ENCODE measurements at places on chromosomes 4 and X.

- DNase-seq = no peak
Measured at GRCh38 chrX:146173742-146174141, 356.1 kb downstream of the SLITRK2 start.

DNA sequence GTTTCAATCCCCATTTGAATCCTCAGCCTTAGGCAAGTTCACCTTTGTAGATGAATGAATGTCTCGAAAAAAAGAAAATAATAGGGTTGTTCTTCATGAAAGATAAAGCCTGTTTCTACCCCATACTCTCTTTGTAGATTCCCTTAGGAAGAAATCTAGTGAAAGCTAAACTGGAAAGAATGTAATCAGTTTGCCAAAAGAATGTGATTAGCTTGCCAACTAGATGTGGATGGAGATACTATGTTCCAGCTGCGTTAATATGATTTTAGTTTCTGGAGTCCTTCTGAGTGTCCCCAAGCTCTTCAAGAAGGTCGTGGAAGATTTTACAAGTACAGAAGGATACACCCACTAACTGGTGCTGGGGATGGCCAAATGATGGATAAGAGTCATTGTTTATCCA lies 162.3 kb upstream of the EDNRA start:
- DNase-seq = no peak

- DNase-seq = no peak
Measured at GRCh38 chr4:40206426-40206825, 9.6 kb downstream of the RHOH start.

GRCh38 chrX:6244666-6245065 lies 16.0 kb upstream of the NLGN4X start:
- no peak for DNase-seq

GRCh38 chrX:40174001-40174853 lies 76.5 kb upstream of the BCOR start:
- no peak for DNase-seq

- no peak for DNase-seq
Measured at GRCh38 chr4:88240297-88240714, 44.1 kb downstream of the PPM1K start.

DNA sequence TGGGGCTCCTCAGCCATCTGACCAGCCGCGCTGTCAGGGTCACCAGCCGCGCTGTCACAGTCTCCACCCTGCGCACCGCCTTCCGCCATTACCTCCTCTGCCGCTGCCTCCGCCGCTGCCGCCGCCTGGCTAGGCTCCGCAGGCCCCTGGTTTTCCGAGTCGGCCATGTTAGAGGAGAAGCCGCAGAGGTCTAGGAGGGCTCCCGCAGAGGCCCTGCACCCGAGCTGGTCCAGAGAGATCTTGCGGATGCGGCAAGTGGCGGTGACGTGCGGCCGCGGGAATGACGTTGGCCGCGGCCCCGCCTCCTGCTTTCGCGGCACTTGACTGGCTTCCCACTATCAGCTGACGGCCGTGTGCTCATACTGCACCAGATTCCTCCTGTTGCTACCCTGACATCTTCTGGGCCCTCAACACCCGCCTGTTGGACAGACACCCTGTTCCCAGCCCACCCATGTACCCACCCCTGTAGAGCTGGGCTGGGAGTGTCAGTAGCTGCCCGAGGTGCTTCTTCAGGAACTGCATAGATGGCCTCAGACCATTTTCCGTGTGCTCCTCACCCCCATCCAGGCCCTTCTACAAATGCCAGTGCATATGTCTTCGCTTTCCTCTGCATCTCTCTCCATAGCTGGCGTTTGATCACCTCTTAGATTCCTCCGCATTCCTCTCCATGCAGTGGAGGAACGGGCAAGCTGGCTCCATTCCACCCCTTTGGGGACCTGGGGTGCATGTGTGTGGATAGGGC lies at the start of gene NAP1L5:
TSS of gene NAP1L5 (minus strand) at position 242 of the 742 bp plus-strand sequence. CDS start at position 167, 75 bp downstream.
- peak; percentile 39 for DNase-seq

DNA sequence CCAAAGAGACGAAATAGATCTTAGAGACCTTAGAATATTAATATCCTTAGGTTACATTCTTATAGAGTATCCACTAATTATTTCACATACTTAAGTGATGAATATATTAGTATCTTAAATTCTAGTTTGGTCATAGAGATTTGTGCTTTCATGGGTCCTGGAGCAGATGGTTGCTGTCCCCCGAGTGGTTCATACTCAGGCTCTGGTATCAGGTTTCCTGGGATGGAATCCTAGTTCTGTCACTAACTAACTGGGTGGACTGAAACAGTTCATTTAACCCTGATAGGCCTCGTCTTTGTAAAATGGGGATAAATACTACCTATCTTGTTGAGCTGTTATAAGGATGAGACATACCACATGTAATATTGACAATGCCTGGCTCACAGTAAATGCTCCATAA lies 264.6 kb downstream of the TENM3 start:
- DNase-seq = no peak

GRCh38 chr4:100633269-100633668 lies 115.4 kb upstream of the EMCN start:
- no peak for DNase-seq

- no peak for DNase-seq
Measured at GRCh38 chr4:132646186-132646585, 502.9 kb upstream of the PCDH10 start.

DNA sequence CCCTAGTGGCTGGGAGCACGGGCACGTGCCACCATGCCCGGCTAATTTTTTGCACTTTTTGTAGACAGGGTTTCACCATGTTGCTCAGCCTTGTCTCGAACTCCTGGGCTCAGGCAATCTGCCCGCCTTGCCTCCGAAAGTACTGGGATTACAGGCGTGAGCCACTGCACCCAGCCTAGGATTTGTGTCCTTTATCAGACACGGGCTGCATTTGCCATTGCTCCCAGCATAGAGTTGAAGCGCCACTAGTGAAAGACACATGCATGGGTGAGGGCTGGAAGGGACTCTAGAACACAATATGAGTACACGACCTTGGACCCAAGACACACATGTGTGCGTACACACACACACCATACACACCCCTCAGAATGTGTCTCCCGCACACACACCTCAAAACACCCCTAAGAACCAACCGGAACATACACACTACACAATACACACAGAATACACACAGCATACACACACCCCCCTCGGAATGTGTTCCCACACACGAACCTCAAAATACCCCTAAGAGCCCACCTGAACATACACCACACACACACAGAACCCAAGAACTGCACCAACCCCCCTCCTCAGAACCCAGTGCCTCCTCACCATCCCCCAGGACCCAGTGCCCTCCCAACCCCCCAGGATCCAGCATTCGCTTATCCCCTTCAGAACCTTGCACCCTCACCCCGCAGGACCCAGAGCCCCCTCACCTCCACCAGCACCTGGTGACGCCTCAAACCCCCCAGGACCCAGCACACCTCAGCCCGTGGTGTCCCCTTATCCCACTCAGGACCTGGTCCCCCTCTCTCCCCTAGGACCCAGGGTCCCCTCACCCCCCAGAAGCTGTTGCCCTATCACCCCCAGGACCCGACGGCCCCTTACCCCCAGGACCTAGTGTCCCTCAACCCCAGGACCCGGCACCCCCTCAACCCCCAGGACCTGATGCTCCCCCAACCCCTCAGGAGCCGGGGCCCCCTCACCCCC lies 1.0 kb downstream of the TNIP2 start:
- no peak for DNase-seq

- DNase-seq = no peak
Measured at GRCh38 chrX:125340490-125340889, 20.8 kb downstream of the TEX13C start.

- no peak for DNase-seq
Measured at GRCh38 chr4:24055623-24056022, 165.8 kb upstream of the PPARGC1A start.

DNA sequence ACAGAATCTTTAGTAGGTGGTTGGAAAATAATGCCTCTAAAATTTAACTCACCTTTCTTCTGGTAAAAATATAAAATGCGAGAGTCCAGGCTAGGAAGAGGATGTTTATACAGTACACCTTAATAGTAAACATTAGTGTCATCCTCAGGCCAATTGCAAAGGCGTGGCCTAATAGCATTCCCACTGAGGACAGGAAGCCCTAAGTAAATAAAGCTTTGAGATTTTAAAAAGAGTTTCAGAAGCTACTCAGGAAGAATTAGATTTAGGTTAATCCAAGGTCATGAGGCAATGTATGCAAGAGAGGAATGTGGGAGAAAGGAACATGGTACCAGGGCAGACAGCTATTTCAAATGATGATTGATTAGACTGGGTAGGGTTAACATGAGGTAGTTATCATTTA lies 49.5 kb downstream of the RPGR start:
- no peak for DNase-seq

GRCh38 chrX:45385757-45386156 lies 185.1 kb upstream of the DIPK2B start:
- no peak for DNase-seq

DNA sequence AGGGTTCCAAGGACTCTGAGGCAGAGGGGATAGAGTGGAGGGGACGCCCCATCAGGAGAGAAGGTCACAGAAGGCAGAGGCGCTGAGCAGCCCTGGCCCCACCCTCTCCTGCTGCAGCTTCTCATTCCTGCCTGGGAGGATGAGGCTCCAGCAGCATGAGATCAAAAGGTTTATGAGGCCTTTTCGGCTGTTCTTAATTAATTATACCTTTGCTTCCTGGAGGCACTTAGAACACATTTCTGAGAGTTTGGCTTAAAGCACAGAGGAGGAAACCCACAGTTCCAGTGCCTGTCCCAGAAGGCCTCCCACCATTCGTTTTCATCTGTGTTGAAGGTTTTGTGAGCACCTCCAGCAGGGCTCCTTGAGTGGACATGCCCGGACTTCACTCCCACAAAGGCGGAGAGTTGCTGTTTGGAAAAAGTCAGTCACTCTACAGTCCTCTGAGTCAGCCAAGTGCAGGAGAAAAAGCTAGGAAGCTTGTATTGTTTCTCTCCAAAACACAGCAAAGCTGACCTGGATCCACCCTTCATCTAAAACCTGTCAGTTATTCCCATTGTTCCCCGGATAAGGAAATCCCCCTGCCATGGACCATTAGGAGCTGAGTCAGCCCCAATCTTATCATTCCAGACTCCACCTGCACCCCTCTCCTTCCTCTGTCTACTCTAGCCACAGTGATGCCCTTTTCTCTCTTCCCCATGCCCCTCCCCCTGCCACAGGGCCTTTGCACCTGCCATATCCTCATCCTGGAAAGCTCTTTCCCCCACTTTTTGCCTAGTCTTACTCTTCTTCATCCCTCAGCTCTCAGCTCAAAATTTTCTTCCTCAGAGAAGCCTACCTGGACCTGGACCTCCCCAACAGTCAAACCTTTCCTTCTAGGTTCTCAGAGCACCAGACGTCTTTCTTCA lies 276.8 kb downstream of the FBXW7 start:
- DNase-seq = no peak

GRCh38 chrX:132433551-132433950 lies 55.3 kb downstream of the MBNL3 start:
- DNase-seq = no peak

GRCh38 chr4:87840149-87840548 lies 7.4 kb downstream of the MEPE start:
- DNase-seq = no peak

DNA sequence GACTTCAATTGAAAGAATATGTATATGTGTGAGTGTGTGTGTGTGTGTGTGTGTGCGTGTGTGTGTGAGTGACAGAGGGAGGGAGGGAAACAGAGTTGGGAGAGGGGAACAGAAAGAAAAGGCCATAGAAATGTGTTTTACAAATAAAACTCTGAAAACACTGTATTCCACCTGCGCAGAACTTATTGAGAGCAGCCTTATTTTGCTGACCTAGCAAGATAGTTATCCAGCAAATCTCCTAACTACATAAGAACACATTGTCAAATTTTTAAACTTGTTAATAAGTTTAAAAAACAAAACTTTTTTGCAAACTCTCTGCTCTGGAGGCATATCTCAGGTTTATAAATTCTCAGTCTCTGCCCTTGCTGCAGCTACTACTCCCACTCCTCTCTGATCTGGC lies 217.9 kb upstream of the NOCT start:
- no peak for DNase-seq

GRCh38 chr4:94216394-94216793 lies 8.7 kb downstream of the SMARCAD1 start:
- DNase-seq = no peak

- DNase-seq = no peak
Measured at GRCh38 chr4:154626793-154627484, 14.5 kb upstream of the FGG start.
